Stimulated activated CD4-positive, alpha-beta T cell treated with anti-CD3 and anti-CD28 coated beads, Interleukin-4, amount 100 ng/mL, for 1 hour (primary cell): ENCODE measurements at places on chromosomes 12 and 14.

DNA sequence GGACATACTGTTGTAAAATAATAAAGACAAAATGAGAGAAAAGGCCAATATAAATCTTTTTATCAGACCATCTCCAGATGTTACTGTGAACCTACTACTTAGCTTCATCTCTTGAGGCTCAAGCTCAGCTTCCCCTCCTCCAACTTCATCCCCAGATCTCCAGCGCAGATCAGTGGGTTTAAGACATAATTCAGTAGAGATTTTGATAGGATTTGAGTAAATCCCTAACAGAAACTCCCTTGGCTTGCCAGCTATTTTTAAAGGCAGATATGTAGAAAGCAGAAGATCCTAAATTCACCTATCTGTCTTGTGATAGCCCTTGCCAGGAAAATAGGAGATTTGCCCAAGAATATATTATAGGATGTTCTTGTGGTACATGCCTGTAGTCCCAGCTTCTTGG, 236.7 kb downstream of the FBXL14 start:
- no peak for DNase-seq

DNA sequence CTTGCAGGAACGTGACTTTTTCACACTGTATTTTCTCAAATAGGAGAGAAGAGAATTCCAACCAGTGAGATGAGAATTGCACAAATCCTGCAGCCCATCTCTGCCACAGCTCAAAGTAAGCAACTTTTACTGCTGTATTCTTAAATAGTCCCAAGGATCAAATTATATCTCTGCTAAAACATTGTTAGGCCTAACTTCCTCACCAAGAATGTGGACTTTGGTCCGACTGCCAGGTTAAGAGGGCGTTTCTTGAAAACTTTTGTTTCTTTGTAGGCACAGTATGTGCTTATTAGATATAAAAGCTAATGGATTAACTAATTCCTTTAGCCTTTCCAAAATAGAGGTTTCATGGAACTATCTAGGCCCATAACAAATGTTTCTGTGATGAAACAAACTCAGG, 61.4 kb upstream of the IFNG-AS1 start:
- no peak for DNase-seq

DNA sequence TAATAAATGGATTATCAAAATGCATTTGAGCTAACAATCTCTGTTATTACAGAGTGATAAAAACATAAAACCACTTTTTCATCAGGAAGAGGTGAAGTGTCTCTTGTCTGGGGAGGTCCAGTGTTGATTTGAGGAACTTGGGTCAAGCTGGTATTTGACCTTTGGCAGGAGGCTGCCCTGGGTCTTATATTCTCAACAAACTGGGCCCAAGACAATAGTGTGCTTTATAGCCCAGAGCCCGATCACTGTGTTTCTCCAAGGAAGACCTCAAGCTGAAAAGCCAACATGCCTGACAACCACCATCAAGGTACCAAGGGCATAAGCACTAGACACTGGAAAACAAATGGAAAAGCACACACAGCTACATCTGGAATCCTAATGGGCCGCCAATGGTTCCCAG, 137.0 kb downstream of the SLC25A21 start:
- no peak for DNase-seq

- no peak for DNase-seq
Observed at GRCh38 chr14:94278731-94279130, 14.3 kb downstream of the SERPINA10 start.

DNA sequence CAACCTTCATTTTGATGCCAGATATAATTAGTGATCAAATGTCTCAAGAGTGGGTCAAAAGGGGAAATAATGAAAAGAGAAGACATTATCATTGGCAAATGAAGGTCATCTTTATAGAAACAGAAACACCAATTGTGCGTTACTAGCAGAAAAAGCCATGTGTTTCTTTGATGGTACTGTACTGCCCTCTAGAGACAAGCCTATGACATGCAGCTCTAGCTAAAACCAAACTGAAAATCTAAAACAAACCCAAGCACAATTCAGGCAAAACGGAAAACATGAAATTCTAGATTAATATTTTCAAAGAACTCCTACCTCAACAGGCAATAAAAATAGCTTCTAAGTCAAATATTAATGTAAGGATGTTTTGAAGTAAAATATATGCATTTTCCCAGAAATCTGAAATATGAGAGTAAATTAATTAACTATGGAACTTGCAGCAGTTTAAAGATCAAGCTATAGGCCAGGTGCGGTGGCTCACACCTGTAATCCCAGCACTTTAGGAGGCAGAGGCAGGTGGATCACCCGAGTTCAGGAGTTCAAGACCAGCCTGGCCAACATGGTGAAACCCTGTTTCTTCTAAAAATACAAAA, 115.4 kb downstream of the KLHL28 start:
- no peak for DNase-seq

GRCh38 chr12:58479401-58479800, 440.9 kb downstream of the LRIG3 start:
- DNase-seq: no peak

DNA sequence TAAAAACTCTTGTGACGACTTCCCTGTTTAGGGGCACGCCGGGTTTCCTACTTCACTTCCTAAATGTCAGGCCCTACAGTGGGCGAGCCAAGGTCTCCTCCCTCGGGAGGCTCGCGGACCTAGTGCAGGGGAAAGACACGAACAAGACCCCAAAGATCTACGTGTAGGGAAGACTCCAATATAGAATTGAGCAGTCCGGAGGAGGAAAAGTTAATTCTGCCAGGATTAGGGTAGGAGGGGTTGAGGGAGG, 564 bp downstream of the ATXN3 start:
- no peak for DNase-seq

- DNase-seq: no peak
Observed at GRCh38 chr12:109732321-109733305, 19.0 kb downstream of the FAM222A start.

DNA sequence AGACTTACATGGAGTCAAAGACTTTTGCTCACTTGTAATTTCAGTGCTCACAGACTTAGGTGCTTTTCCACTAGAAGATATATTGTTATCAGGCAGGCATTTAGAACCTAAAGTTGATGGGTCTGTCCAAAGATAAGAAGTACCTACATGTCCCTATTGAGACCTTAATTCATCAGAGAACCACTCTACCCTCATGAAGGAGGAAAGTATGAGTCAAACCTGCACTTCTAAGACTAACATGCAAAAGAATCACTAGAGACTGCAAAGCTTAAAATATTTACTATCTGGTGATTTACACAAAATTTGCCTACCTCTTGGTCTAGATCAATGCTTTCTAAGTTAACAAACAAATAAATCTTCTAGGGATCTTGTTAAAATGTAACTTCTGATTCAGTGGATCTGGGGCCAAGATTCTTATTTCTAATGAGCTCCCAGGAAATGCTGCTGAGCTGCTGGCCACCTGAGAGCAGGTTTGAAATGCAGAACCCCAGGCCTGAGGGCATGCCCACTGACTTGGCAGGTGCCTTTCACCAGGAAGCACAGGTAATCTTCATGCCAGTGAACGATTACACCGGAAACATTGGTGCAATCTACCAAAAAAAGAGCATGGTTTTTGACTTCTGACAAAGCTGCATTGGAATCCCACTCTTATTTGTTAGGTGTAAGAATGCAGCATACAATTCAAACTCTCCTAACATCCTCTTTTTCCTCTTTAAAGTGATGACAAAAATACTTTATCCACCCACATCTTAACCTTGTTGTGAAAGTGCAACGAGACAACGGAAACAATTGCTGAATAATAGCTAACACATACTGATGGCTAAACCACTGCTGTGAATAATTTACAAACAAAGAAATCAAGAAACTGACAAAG, 214.2 kb downstream of the ADAMTS20 start:
- DNase-seq: no peak

DNA sequence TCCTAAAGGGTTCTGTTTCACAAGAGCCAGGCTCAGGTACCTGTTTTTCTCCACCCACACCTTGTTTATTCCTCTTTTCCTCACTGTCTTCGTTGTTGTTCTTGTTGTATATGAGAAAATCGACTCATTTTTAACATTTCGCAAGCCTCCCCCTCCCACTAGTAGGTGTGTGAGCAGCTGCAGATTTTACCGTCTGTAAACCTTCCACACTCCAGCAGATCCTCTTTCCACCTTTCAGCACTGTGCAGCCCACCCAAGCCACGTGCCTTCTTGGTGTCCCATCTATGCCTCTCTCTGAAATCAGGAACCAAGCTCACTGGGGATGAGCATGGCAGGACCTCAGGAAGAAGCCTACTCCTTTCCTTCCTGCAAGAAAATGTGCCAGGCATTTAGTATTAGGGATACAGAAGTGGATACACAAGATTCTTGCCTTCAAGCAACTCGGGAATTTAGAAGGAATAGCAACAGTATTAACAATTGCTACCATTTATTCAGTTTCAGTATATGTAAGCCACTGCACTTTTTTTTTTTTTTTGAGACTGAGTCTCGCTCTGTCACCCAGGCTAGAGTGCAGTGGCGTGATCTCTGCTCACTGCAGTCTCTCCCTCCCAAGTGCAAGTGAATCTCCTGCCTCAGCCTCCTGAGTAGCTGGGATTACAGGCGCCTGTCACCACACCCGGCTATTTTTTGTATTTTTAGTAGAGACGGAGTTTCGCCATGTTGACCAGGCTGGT, 113.6 kb downstream of the CHST11 start:
- no peak for DNase-seq

DNA sequence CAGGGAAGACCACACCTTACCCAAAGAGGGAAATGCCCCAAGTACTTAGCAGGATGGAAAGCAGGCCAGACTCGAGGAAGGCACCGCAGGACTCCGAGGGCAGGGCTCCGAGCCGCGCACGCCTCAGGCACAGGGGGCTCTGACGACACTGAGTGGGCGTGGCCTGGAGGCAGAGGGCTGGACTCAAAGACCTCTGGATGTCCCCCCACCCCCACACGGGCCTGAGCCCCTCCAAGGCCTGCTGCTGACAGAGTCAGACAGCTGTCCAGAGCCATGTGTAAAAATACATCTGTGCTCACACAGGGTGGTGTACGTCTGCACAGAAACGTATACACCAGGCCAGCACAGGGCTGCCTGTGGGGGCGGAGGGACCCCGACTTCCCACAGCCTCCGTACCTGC, 1.4 kb downstream of the AKT1 start:
- DNase-seq: peak; percentile 38

- no peak for DNase-seq
Observed at GRCh38 chr14:64733899-64734298, 29.7 kb downstream of the PLEKHG3 start.

- DNase-seq: no peak
Observed at GRCh38 chr14:65010211-65010931, 23.7 kb downstream of the FNTB start.

- no peak for DNase-seq
Observed at GRCh38 chr12:101229841-101230241, 19.8 kb upstream of the SLC5A8 start.

DNA sequence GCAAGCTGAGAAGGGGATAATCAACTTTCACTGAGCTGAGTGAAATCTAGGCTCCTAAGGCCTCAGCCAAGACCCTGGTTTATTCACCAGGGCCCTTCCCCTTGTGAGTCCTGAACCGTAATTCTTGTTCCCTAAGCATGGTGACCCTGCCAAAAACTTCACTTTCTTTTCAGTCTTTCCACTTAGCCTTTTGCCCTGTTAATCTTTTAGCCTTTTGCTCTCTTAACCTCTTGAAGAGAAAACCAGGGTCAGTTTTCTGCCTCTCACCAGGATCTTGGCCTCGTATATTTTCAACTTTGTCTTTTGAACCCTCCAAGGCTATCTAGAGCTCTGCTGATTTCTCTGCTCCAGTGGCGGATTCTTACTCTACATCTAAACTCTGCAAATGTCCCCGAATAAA, 191.0 kb downstream of the PELI2 start:
- DNase-seq: no peak

DNA sequence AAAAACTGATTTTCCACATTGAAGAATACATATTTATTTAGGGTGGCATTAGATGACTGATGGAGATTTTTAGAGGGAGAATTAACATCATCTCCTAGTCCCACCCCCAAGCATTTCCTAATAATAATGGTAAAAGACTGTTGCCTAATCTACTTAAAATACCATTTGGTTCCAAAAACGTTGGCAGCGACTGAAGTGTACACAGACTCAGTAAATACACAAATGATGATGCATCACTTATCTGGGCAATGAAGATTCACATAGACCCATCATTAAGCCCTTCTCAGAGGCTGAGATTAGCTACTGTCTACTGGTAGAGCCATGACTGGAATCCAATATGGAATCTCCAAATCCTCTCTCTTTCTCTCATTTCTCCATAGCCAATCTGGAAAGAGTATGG, 18.2 kb downstream of the RTN1 start:
- no peak for DNase-seq

- no peak for DNase-seq
Observed at GRCh38 chr12:31853977-31854376, 105.2 kb upstream of the RESF1 start.

GRCh38 chr12:62258941-62259630, 1.1 kb upstream of the USP15 start:
- DNase-seq: no peak

DNA sequence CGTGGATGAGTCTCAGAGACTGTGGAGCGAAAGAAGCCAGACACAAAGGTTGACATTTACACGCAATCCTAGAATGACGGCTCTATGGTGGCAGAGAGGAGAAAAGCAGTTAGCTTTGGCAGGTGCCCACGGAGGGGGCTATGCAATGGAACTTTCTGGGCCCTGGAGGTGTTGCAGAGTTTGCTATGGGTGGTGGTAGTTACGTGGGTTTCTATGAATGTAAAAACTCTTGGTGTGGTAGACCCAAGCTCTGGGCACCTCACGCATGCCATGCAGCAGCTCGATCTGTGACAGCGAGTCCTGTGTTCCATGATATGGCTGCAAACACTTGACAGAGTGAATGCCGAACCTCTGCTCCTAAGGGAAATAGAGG, 5.0 kb upstream of the INF2 start:
- DNase-seq: no peak

DNA sequence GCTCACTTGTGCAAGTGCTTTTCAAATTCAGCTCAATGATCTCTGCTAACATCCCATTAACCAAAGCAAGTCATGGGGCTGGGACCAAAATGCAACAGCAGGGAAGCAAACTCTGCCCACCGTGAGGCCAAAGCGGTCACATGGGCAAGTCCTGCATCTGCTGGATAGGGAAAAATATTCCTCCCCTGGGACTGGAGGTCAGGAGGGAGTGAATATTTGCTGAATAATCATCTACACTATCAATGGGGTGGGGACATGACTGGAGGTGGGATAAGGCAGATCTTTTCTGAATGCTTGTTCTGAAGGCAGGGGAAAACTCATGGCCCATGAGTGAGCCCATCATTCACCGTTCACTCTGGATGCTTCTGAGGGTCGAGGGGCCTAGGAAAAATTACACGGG, 45.1 kb upstream of the VRK1 start:
- no peak for DNase-seq

- DNase-seq: no peak
Observed at GRCh38 chr12:108670066-108670631, 36.5 kb upstream of the SELPLG start.

DNA sequence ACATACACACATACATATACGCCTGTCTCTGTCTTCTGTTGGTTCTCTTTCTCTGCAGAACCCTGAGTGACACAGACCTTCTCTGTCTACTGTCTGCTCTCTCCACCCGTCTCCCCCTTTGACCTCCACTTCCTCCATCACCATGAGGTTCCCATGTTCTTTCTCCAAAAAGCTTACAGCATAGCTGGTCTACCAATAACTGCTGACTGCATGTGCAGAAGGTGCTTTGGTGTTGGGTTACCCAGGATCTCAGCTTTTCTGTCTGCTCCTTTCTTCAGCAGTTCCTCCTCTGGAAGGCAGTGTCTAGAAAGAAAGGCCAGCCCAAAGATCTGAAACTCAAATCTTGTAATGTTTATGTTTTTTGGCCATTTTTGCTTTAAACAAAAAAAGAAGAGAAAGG, 125.6 kb downstream of the SMOC1 start:
- DNase-seq: no peak
